Fibroblast of lung (primary cell): ENCODE measurements at places on chromosomes 7 and 10. TPM values are rescaled to one million over a fixed set of nuclear protein-coding genes. Genes with fewer than 3 reads are reported as not detected.
A peak's percentile ranks its signal among the peaks of the same experiment; 100 is the strongest.

The SH2B2 gene
- total RNA-seq = 2.0 and 2.3 TPM in 2 replicates

DNA sequence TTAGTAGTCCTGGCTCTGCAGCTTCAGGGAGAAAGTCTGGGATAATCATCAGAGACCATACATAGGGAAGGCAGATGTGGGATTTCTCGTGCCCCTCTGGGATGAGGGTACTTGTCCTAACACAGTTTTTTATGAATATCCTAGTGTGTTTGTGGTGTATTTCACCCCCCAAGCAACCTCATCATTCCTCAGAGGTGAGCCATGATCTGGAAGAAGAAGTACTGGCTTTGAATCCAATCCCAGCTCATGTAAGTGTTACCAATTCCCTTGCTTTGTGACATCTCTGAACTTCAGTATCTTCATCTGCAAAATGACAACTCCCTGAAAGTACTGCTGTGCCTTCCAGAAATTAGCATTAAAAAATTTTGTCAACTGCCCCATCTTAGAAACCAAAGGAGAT lies 347.5 kb upstream of the ZMIZ1 start:
- no peak for DNase-seq

GRCh38 chr7:101729241-101729883 lies 88.1 kb upstream of the CUX1 start:
- peak; percentile 93 for DNase-seq

The MMD2 gene
- not detected in 2 replicates for total RNA-seq

The GPR158 gene
- under 0.01 and 0.33 TPM in 2 replicates for total RNA-seq

DNA sequence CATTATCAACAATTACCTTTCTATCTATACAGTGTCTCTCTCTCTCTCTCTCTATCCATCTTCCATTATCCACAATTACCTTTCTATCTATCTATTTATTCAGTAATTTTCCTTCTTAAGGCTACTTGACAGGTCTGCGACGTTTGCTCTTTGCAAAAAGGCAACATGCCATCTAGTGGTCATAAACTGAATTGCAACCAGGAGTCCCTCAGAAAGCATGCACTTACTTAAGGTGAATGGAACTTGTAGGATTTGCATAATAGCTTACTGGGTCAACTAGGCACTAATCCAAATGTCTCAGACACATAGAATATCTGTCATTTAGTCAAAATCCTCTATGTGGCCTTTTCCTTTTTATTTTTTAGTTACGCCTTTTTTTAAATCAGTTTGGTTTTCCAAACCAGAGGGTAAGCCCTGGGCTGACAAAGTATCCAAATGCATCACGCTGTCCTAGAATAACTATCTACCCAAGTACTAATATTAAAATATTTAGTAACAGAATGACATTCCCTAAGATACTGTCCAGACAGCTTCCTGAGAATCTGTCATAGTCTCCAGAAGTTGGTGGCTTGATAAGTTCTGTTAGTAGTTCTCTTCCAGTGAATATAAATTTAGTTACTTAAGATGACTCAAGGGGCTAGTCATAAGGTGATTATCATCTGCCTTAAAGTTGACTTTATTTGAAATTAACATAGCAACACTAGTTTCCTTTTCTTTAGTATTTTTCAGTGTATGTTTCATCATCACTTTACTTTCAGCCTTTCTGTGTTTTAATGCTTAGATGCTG lies 208.3 kb downstream of the PPP1R3A start:
- DNase-seq = peak; percentile 89

- DNase-seq = no peak
These were observed 734.4 kb downstream of the PCDH15 start for GRCh38 chr10:54066646-54067045.

DNA sequence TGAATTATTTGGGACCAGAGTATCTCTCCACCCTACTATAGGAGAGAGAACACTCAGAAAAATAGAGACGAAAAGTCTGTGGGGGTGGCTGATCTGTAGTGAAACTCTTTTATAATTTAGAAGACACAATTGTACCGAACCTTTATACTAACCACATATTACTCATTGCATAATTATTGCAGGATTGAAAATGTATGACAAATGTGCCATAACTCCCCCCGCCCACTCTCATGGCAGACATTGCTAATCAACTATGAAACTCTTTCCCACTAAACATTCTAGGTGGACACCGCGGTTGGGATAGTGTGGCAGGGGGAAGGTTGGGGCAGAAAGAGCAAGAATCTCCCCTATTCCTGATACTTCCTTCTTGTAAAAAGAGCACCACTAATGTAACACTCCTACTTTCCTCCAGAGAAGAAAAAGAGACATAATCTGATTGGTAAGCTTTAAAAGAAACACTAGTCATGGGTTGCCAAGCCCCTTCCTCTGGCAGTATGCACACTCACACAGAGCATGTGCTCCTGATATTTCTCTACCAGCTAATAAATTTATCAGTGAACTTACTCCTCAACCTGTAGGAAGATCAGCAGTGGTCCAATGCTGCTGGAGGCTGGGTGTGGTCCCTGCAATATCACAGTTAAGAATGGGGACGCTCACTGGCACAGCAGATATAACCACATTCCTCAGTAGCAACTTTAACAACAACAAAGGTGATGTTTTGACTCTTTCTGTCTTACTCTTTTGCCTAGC lies 18.7 kb upstream of the ARID5B start:
- DNase-seq = no peak

GRCh38 chr10:124072106-124072505 lies 21.3 kb downstream of the CHST15 start:
- DNase-seq = no peak

The FGF8 gene
- total RNA-seq = not detected in 2 replicates

DNA sequence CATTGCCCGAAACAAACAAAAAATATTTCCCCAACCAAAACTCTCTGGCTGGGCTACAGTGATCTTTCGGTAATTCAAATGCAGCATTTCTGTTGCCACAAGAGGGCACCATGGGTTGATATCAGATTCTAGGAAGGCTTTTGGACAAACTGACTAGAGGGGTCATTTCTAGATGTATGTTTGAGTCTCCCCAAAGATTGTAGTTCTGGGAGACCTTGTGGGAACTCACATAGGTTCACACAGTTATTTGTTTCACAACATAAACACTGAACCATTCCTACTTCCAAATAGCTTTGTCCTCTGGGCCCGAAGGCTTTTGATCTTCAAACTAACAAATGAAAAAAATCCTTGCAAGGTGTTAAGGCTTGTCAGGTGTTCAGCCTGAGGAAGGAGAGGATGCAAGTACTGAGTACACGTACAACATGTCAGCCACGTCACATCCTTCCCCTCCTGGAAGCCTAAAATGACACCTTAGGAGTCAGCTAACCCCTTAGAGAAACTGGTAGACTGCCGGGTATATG lies 37.0 kb upstream of the IL15RA start:
- DNase-seq = peak; percentile 18

DNA sequence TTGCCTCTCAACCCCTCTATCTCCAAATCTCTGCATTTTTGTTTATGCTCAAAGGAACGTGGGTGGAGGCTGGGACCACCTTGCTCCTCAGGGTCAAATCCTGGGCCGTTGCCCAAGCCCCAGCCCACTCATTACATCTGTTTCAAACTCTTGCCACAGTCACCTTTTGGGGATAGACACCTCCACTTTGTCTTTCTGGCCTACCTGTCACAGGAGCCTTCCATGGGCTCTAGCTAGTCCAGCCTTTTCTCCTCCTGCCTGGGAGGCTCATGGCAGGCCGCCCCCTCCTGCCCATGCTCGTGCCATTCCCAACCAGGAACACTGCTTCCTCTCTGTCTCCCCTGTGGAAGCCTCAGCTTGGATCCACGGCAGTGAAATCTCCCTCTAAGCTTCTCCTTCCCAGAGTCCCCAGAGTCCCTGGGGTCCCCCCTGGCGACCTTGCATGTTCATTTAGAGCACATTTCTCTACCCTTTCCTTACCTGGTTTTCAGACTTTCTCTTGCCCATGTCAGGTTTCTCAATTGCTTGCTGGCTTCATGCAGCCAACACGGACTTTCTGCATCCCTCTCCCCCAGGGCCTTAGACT lies 2.5 kb upstream of the ADAMTS14 start:
- no peak for DNase-seq

The BET1 gene
- 28.0 and 40.3 TPM in 2 replicates for total RNA-seq

The SPACDR gene
- total RNA-seq = under 0.01 and 0.50 TPM in 2 replicates

DNA sequence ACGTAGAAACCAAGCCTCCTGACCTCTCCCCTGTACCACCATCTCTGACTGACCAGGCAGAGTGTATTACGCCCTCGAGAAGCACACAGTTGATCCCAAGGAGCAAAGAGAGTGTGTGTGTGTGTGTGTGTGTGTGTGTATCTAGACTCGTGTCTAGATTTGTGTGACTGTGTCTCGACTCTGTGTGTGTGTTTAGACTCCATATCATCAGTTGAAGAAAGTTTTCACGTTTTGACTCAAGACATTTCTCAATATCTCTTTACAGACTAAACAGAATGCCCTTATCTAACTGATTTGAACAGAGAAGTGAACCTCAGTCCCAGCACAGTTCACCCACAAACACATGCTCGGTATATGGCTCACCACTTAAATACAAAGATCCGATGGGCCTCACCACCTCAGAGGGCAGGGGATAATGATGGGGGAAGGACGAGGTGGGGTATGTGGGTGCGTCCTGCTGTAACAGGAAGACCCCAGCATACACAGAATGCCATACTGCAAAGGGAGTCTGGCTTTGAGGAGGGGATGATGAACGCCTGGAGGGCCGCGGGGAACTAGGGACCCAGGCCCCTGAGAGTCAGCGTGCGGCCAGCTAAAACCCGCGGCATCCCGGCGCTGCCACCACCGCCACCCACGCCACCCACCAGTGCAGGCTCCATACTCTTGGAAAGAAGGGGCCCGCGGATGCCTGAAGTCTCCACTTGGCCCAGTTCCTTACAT lies 780 bp downstream of the ALDH18A1 start:
- DNase-seq = peak; percentile 36

DNA sequence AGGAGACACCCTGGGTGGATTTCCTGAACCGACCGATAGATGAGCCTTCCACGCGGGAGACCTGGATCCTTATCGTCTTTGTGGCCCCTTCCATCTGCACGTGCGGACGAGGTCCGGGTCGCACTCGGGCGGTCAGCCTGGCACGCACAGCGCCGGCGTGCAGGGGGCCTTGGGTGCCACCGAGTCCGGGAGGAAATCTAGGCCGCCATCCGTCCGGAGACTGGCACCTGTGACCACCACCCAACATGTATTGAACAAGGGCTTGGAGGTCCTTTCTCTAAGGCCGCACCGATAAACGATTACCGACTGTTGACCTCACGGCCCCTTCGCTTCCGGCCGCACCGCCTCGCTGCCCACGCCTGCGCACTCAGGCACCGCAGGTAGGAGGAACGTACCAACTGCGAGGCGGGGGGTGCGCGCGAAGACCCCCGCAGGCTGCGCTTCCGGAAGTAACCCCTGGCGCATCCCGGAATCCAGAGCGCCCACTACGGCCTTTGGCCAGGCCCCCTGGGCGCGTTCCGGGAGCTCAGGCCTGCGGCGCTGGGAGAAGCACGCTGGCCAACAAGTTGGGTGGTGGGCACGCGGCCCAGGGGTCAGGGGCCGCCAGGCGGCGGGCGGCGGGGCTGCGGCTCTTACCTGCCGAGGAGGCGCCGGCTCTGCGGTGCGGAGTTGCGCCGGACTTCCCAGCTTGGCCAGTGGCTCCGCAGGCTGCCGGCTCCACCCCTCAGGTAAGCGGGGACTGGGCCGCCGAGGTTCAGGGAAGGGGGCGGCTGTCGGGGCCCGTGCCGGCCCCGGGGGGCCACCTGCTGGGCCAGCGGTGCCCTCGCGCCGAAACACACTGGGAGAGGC lies at the start of the genes ACTR3C and LRRC61:
Gene ACTR3C (minus strand): TSS at position 713 of the 849 bp plus-strand sequence. CDS start 28,249 bp downstream, outside the sequence.
Gene LRRC61 (plus strand): TSS at position 523 of the 849 bp plus-strand sequence. CDS start 13,507 bp downstream, outside the sequence.
- DNase-seq = no peak
